NCI-H1092 treated with DMSO at 0.1 percent for 48 hours (cell line): ENCODE measurements at places on chromosomes 7 and 10.

DNA sequence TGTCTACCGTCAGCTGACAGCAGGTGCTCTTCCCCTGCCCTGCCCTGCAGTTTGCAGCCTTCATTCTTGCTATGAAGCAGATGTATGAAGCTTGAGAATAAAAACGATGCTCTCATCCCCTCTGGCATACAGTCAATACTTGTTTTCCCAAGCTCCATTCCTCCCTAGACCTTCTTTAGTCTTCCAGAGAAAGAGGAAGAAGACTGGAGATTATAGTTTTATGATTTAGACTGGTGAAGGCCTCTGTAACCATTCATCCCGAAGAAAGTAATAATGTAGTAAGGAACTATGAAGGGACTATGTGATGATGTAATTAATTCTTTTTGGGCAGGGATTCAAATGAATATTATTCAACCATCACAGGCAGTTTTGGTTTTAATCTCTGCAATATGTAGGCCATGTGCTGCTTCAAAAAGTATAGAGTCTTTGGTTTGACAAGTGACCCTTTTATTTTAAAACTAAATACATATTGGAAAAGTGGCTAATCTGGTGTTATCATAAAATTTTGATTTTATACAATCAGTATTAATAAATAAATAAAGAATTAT is 242.4 kb upstream of the KIAA1217 start:
- no peak for DNase-seq

DNA sequence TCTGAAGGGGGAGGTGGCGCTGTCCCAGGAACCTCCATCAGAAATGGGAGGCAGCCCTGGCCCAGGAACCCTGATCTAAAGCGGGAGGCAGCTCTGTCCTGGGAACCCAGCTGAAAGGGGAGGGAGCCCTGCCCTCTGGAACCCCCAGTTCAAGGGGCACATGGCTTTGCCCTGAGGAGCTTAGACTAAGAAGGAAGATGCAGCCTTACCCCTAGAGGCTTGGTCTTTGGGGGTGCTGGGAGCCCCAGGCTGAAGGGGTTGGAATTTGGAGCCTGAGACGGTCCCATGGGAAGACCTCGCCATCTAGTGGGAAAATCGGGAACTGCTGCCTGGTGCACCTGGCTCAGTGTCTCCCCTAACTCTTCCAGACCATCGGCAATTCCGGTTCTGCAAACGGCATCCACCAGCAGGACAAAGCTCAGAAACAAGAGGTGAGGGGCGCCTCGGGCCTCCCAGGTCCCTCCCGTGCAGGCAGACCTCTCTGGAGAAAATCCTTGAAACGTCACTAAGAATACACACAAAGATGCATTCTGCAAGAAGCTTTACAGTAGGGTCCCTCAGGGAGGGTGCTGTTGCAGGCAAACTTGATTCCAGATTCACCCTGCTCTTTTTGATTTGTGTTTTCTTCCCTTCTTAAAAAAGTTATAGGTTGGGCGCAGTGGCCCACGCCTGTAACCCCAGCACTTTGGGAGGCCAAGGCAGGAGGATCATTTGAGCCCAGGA is 52.4 kb upstream of the GTF2IRD1 start:
- peak; percentile 68 for DNase-seq

- DNase-seq = no peak
Measured at GRCh38 chr10:69786791-69787190, 14.9 kb upstream of the COL13A1 start.

DNA sequence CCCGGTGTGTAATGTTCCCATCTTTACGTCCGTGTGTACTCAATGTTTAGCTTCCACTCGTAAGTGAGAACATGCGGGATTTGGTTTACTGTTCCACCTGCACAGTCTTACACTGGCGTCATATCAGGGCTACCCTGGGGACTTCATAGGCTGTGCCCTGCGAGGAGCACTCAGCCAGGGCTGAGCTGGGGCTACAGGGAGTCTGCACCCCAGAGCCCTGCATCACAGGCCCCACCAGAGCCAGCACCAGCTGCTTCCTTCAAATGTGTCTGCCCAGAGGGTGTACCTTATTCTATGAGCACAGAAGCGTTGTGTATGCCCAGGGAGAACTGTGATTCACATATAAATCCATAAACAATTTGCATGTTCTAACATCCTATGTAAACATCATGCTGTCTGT is 277.1 kb downstream of the TCERG1L start:
- no peak for DNase-seq

DNA sequence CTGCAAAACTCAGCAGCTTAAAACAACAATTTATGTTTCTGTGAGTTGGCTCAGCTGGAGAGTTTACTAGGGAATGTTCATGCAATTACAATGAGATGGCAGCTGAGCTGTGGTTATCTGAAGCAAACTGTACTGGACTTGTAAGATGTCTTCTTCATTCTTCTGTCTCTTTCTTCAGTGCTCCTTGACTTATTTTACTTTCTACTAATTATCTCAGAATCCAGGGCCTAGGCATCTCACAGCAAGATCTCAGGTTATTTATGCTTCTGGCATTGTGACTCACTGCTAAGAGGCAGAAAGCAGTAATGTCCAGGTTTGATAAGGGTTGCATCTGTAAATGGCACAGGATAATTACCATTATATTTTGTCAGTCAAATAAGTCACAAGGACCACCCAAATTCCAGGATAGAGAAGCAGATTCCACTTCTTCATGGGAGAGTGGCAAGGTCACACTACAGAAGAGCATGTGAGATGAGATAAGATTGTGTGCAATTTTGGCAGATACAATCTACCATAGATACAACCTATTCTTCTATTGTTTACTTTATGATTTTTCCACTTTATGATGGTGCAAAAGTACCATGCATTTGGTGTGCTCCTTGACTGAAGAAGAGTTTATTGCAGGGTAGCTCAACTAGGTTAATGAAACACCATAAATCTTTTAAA is 16.8 kb downstream of the VIM start:
- no peak for DNase-seq

GRCh38 chr7:133691727-133692610 is 435.2 kb upstream of the LRGUK start:
- DNase-seq = no peak

GRCh38 chr7:143389316-143390103 is 8.4 kb downstream of the ZYX start:
- no peak for DNase-seq

- no peak for DNase-seq
Measured at GRCh38 chr7:128726059-128726736, 13.0 kb upstream of the CALU start.

DNA sequence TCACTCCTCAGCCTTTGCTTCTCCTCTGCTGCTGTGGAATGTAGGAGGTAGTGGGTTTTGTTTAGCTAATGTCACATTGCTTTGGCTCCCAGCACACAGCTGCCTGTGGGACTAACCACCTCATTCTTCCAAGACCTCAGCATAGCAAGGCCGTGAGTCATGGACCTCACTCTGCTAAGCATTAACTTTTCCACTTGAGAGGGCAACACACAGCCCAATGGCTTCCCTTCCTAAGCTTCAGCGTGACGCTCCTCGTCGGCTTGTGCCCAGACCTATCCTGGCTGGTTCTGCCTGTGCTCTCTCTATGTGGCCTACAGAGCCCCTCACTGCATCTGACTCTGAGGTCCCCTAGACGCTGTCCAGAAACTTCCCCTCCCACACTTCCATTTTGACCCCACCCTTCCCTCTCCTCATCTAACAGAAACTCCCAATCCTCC is 23.3 kb downstream of the MYOF start:
- no peak for DNase-seq
